ENCODE measurements at places on chromosomes 5 and 9.

- DNase-seq, result no peak
Measured at GRCh38 chr5:168989731-168990505, 311.0 kb downstream of the SLIT3 start.

GRCh38 chr9:129783516-129784361 lies 19.2 kb upstream of the TOR1B start:
- DNase-seq, result peak; percentile 35

DNA sequence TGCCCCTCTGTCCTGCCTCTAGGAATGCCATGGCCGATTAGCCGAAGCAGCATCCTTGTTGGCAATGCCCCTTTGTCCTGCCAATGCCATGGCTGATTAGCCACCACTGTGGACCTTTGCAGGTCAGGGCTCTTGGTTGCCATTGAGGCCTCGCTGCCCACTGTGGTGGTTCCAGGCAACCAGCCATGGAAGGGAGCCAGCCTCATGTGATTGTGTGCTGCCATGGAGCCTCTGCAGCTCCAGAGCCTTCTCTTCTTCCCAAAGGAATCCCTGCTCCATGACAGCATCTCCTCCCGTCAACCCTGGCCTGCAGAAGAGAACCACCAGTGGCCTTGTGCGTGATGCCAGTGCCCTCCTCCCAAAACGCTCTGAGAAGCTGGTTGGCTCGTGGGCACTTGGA lies 187.0 kb downstream of the CACNA1B start:
- no peak for DNase-seq

GRCh38 chr5:135831851-135832555 lies 2.5 kb upstream of the SLC25A48 start:
- DNase-seq, result no peak

DNA sequence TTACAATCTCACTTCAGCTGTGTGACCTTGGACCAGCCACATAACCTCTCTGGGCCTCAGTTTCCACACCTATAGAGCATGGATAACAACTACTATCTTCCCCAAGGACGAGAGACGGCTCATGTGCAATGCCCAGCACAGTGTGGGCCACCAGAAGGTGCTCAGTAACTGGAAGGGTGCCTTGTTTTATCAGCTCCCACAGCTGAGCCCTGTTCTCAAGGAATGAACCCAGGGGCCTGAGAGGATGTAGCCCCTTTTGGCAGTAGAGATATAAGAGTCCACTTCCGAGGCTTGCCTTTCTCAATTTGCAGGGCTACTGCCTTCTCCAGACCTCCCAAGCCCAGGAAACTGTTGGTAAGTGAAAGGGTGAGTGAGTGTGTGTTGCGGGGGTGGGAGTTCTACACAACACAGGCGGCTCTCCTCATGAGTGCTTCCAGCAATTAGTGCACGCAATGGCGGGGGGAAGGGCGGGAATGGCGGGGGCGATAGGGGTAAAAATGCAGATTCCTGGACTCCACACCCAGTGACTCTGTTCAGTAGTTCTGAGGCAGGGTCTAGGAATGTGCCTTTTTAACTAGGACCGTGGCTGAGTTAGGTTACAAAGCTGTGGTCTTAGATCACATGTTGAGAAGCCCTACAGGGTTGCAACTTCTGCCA lies 185.1 kb downstream of the FSTL4 start:
- no peak for DNase-seq
